ENCODE measurements at places on chromosomes 4 and X. TPM values are rescaled to one million over a fixed set of nuclear protein-coding genes. Genes with fewer than 3 reads are reported as not detected.

CCDC158 gene
- total RNA-seq: not detected

DNA sequence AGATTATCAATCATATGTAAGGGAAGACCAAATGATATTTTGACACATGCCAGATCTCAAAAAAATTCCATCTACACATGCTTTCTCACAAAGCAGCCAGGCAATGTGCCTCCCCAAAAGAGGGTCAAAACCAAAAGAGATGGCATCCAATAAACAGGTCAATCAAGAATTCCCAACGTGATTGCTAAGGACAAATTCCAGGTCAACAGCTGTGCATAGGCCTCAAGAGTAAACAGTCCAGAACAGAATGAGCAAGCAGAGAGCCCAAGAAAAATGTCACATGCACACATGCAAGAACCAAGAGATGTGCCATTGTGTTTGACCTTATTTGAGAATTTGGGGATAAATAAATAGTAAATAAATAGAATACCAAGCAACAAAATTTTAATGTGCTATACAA, 136.7 kb downstream of the APBB2 start:
- no peak for DNase-seq

- DNase-seq: no peak
Measured at GRCh38 chrX:43870011-43870410, 12.2 kb downstream of the MAOB start.

DNA sequence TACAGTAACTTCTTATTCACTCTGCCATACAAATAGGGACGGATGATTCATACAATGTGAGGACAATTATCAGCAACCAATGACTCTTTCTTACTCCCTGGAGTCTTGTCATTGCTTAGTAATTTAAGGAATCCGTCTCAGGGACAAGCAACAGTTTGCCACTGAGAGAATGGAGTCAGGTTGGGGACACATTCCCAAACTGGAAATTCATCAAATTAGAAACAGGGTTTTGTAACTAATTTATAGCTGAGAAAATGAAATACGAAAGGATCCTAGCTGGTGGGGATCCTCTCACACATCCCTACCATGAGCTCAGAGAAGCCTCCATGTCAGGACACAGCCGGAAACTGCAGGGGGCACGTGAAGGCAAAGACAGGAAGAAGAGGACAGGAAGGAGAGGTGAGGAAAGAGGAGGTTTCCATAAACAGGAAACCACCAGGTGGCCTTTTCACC, 50.4 kb upstream of the KDR start:
- no peak for DNase-seq

DNA sequence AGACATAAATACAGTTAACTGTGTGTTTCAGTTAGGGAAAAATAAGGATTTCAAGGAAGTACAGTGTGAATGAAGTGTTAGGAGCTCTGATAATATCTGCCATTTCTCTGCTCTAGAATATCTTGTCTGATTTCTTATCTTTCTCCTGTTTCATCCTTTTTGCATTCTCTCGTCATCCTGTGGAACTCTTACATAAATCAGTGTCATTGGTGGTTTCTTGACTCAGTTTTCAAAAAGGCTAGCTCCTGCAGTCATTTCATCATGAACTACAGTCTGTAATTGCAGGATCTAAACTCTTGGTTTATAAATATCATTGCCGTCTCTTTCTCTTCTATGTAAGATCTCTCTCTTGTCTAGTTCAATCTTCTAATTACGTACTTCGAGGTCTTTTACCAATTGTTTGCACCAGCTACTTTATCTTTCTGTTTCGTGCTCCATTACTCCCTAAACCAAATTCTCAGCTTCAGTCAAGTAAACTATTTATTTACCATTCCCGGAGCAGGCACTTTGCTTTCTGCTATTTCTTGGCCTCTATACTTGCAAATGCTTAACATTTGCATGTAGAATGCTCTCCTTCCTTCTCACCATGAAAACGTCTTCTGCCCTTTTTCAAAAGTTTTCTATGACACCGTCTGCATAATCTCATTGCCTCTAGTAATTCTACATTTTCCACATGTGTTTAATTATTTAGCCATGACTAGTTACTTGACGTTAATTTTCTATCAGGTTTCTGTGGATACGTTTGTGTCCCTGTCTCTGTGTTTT, 294.0 kb downstream of the TENM3 start:
- no peak for DNase-seq

DNA sequence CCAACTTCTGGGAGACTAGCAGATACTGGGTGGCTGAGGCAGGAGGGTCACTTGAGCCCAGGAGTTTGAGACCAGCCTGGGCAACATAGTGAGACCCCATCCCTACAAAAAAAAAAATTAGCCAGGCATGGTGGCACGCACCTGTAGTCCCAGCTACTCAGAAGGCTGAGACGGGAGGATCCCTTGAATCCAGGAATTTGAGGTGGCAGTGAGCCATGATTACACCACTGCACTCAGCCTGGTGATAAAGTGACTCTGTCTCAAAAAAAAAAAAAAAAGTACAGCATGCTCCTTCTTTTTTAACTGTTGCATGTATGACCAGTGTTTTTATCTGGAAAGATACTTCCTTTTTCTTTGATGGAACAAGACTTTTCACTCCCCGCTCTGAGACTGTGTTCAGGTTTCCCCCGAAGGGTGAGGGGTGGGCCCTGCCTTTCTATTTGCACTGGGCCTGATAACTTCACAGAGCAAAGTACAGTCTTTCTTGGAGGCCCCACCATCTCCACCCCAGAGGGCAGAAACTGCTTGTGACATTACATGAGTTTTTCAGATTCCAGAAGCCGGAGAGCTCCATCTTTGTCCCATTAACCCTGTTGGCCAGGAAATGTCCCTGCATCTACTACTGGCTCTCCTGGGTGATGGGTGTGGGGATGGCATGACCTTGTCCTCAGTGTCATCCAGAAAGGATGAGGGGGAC, 35.2 kb downstream of the NYX start:
- no peak for DNase-seq

DNA sequence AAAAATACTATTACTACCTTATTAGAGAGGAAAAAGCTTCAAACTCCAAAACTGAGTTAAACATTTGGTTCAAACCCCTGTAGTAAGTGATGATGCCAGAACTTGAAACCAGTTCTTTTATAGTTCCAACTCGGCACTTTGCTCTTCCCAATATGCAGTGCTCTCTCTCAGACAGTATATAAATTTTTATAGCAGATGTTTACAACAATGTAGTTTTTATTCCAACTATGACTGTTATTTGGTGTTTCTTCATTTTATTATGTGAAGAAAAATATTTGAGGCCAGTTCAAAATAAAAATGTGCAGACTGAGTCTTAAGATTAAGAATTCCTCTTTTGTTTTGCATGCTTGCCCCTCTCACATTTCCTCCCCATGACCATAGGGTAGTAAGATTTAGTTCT, 2.9 kb upstream of the PPP4R3C start:
- no peak for DNase-seq

DNA sequence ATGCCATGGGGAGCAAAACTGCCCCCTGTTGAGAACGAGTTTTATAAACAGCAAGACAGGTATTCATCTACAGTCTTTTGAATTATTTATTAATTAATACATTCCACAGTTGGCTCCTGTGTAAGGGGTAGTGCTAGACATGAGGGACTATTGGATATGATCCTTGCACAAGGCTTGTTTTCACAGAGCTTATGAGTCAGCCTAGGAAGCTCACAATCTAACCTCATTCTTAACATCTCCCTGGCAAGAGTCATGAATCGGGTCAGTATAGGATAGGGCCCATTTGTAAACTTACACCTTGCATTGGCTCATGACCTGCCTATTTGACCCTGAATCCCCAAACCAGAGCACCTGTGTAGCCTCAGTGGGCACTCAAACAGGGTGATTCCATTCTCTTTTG, 209.1 kb upstream of the HCCS start:
- DNase-seq: no peak

GRCh38 chr4:154714339-154715040, 29.3 kb upstream of the LRAT start:
- no peak for DNase-seq

All from neural progenitor cell (in vitro differentiated cells).